Right renal cortex interstitium (tissue), 3 donors: ENCODE measurements at places on chromosomes 6 and 20. TPM values are rescaled to one million over a fixed set of nuclear protein-coding genes. Genes with fewer than 3 reads are reported as not detected.

The TBXT gene
- polyA plus RNA-seq: not detected

The AFG1L gene
- 7.5 TPM for polyA plus RNA-seq

The STK4 gene
- 17.5 TPM for polyA plus RNA-seq

The PEX7 gene
- polyA plus RNA-seq: 13.8 TPM

GRCh38 chr6:137017081-137017480, 27.7 kb downstream of the IL20RA start:
- DNase-seq: no peak

DNA sequence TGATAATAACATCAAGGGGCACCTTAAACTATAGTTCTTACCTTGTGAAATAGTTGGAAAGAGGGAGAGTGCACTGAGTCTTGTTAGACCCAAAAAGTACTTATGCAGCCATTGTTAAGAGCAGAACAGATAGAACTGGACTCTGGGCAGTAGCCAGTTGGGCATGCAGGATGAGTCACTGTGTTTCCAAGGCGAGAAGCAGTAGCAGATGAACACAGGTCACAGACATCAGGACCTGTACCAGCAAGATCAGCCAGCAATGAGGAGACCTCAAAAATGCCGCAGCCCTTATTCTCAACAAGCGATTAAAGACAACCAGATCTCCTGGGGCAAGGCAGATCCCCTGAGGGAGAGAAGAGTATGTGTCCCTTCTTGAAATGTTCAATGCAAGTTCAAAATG, 79.0 kb downstream of the SAMD3 start:
- DNase-seq: no peak

GRCh38 chr6:119896806-119897205, 547.2 kb upstream of the MAN1A1 start:
- no peak for DNase-seq

- DNase-seq: no peak
Observed at GRCh38 chr6:27297857-27298730, 14.0 kb downstream of the POM121L2 start.

DNA sequence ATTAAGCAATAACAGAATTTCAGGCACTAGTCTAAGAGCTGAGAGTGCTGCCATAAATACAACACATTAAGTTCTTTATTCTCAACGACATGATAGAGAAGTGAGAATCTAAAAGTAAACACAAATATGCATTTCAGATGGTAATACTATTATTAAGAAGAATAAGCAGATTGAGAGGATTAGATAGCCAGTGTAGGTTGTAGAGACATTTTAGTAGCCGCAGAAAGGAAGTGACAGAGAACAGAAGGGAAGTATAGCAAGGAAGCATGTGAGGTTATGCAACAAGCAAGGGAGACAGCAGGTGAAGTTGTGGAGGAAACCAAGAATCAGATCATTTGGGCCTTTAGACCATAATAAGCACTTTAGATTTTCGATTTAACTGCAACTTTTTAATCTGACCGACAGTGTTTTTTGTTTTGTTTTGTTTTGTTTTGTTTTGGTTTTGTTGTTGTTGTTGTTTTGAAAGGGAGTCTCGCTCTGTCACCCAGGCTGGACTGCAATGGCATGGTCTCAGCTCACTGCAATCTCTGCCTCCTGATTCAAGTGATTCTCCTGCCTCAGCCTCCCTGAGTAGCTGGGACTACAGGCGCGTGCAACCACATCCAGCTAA, 737.0 kb upstream of the ADGRB3 start:
- DNase-seq: no peak

DNA sequence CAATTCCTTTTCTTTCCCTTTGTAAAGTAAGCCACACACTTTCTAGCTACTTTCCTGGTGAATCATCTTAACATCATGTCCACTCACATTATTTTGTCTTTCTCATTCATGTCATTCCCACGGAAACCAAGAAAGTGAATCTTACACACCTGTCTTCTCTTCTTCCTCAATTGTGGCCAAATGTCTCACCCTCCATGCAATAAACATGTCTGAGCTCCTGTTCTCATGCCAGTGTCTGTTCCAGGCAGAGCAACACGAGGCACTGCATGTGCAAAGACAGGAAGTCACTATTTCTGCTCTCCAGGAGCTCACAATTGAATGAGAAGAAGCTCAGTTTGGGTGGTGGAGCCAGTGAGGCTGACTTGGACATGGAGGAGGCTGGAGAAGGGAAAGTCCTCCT, 29.0 kb upstream of the TMEM244 start:
- DNase-seq: no peak

GRCh38 chr6:90284236-90285041, 12.2 kb downstream of the BACH2 start:
- DNase-seq: no peak

DNA sequence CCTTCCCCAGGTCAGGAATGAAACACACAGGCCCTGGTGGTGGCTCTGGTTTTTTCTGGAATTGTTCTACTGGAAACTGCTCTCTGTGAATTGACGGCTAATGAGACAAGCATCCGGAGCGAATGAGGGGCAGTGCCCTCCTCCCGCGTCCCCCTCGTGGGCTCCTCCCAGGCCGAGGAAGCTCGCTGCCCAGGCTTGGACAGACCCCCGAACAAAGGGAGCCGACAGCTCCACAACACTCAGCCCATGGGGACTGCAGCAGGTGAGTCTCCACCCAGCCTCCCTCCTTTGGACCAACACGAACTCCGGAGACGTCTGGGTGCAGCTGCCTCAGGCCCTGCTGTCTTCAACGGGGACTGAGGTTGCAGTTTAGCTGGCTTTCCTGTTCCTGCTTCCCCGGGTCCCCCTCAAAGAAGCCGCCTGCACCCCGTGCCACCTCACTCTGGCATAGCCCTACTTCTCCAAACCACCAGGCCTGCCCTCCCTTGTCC, 31.3 kb upstream of the AFDN start:
- DNase-seq: no peak

DNA sequence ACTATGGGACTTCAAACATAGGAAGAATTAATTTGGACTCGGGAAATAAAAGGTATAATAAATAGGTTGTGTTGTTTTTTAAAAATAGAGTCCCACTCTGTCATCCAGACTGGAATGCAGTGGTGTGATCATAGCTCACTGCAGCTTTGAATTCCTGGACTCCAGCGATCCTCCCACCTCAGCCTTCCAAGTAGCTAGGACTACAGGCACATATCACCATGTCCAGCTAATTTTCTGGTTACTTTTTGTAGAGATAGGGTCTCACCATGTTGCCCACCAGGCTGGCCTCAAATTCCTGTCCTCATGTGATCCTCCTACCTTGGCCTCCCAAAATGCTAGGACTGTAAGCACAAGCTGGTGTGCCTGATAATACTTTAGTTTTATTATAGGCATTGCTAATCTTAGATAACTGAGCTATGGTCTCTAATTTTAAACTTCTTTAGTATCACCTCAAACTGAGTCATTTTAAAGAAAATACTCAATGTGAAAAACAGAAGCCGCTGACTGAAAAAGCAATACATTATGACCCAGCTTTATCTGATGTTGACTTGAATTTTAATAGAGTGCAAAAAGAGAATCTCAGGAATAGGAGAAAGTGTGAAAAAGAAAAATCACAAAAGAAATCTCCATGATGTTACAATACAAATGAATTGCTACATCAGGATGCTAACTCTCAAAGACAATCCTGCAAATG, 251.0 kb downstream of the RNGTT start:
- DNase-seq: no peak
